ENCODE measurements at places on chromosomes 1 and 21.

GRCh38 chr1:22471078-22471477 is 19.4 kb downstream of the ZBTB40 start:
- DNase-seq = no peak

DNA sequence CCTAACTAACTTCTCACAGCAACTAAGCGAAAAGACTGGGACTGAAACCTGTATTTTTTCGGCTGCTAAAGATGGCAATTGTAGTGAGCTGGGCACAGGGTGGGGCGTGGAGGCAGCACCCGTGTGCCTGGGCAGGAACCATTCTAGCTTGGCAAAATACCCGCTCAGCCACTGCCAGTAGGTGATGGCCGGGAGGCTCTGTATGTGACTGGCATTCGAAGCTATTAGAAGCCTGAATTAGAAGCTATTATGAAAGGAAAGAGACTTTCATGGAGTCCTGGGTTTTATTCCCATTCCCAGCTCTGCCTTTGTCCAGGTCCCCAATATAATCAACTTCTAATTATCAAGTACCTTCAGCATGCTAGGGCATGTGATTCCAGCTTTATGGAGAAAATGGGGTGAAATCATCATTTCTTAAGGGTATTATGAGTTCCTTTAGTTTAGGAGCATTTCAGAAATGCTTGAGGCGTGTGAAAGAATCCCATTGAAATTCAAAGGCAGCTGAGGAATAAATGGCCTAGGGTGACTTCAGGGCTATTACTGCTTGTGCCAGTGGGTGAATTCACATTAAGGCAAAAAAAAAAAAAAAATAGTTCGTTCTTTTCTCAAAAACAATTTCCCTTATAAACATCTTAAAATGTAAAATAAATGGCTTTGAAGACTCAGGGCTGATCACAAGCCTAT is 125.6 kb downstream of the KCNN3 start:
- DNase-seq = no peak

- peak; percentile 36 for DNase-seq
These were observed 7.1 kb upstream of the TPM3 start for GRCh38 chr1:154198756-154199562.

- peak; percentile 43 for DNase-seq
These were observed 12.8 kb downstream of the PDE9A start for GRCh38 chr21:42666023-42666747.

GRCh38 chr1:77016386-77016985 is 149.2 kb downstream of the ST6GALNAC5 start:
- no peak for DNase-seq

- DNase-seq = no peak
These were observed 37.3 kb downstream of the NENF start for GRCh38 chr1:212470059-212470458.

DNA sequence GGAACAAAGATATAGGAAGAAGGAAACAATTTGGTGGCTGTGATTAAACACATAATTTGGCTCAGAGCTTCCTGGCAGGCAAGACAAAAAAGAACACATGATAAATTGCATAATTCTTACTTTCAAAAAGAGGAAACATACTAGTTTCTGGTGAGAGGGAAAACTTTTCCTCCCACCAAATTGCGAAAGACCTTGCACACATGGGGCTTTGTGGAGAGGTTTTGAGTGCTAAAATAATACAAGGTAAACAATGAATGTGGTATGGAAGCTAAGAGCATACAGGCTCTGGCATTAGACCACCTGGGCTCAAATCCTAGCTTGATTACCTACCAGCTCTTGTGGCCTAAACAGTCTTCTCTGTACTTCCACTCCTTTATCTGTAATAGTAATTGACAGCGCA is 140.2 kb upstream of the HOOK1 start:
- no peak for DNase-seq

GRCh38 chr1:88029142-88029541 is 654.9 kb upstream of the PKN2 start:
- DNase-seq = no peak

- DNase-seq = no peak
These were observed 36.6 kb upstream of the POU2F1 start for GRCh38 chr1:167184081-167184480.

DNA sequence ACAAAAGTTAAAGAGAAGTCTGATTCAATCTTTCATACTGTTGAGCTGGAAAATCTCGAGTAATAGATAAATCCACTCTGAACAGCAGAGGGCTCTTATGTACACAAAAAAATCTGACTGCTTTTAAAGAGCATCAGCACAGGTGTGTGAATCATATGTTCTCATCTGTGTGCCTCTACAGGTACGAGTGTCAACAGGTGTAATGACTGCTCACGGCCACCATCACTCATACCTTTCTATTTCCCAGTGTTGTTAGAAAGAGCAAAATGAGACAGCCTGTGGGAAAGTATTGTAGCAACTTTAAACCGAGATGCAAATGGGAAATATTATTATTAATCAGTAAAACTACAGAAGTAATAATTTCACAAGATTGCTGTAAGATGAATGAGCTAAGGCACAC is 49.0 kb upstream of the SCAF4 start:
- DNase-seq = no peak

DNA sequence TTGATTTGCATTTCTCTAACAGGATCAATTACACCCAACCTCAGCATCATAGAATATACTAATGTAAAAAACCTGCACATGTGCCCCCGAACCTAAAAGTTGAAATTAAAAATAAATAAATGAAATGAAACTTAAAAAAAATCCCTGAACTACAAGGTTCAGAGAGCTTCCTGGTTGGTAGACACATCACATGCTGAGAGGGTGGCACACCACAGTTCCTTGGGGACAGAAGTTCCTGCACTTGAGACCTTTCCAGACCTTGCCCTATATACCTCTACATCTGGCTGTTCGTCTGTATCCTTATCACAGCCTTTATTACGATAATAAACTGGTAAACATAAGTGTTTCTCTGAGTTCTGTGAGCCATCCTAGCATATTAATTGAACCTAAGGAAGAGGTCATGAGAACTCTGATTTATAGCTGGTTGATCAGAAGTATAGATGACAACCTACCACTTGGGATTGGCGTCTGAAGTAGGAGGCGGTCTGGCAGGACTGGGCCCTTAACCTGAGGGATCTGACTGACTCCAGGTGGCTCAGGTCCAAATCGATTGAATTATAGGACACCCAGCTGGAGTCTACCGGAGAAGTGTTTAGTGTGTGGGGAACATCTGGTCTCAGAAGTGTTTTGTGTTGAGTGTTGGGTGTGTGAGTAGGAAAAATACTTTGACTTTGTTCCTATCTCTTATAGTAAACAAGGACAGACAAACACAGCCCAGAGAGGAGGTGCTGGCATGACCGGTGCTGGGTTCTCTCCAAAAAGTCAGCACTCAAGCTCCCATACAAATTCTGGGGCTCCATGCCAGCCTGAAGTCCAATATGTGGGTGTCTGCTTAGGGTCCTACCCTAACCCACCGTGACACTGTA is 19.0 kb downstream of the C1orf115 start:
- no peak for DNase-seq

- DNase-seq = no peak
These were observed 135.3 kb downstream of the RUNX1 start for GRCh38 chr21:34913811-34914210.

GRCh38 chr21:42364304-42364865 is 1.9 kb downstream of the TFF1 start:
- DNase-seq = no peak

GRCh38 chr1:248818505-248819374 is 7.0 kb downstream of the SH3BP5L start:
- DNase-seq = no peak

- DNase-seq = no peak
These were observed 185.1 kb upstream of the GREM2 start for GRCh38 chr1:240797050-240797449.

DNA sequence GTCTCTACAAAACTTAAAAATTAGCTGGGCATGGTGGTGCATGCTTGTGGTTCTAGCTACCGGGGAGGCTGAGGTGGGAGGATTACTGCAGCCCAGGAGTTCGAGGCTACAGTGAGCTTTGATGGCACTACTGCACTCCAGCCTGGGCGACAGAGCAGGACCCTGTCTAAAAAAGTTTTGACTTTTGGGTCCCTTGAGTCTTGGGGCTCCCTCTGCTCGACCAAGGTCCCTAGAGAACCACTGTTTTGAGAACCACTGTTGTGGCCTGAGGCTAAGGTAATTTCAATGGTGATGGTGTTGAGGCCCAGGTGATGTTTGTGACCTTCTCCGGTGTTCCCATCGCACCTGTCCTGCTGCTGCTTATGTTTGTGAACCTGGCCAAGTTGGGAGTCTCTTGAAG is 3.1 kb upstream of the CAMTA1 start:
- DNase-seq = no peak

DNA sequence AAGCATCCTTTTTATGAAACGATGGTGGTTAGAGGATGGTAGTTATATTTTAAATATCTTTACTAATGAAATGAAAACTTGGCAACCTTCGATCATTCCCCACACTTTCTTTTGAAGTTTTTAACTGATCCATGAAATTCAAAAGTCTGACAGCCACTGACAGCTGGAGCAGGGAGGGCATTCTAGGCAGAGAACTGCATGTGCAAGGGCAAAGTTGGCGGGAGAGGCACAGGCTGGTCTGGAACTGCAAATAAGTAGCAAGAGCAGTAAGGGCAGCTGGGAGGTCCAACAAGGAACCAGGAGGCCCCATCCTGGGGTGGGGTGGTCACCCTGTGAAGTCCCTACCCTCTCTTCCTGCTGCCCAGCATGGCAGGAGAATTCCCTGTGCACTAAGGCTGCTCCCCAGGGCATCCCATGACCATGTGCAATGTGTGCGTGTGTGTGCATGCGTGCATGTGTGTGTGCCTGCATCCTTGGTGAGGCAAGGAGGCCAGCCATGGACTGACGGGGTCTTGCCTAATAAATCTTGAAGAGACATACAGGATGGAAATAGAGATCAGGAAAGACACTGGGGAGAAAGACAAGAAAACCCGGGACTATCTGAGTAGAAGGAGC is 33.1 kb upstream of the FOXO6 start:
- no peak for DNase-seq

- no peak for DNase-seq
These were observed 126.9 kb downstream of the TMEM53 start for GRCh38 chr1:44547361-44547760.

DNA sequence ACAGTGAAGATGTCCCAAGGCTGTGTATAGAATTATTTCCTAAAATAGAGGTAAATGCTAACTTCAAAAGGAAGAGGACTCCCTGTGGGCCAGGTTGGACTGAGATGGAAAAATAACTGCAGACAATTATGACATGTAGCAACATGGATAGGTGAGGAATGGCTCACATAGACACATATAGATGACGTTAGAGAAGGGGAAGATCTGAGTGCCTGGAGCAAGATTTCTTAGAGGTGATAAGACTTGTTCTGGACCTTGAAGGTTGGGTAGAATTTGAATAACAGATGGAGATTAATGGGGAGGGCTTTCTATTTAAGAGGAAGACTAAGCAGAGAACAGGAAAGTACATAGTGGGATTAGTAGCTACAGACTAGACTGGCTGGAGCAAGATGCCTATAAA is 76.9 kb downstream of the C1orf21 start:
- no peak for DNase-seq

DNA sequence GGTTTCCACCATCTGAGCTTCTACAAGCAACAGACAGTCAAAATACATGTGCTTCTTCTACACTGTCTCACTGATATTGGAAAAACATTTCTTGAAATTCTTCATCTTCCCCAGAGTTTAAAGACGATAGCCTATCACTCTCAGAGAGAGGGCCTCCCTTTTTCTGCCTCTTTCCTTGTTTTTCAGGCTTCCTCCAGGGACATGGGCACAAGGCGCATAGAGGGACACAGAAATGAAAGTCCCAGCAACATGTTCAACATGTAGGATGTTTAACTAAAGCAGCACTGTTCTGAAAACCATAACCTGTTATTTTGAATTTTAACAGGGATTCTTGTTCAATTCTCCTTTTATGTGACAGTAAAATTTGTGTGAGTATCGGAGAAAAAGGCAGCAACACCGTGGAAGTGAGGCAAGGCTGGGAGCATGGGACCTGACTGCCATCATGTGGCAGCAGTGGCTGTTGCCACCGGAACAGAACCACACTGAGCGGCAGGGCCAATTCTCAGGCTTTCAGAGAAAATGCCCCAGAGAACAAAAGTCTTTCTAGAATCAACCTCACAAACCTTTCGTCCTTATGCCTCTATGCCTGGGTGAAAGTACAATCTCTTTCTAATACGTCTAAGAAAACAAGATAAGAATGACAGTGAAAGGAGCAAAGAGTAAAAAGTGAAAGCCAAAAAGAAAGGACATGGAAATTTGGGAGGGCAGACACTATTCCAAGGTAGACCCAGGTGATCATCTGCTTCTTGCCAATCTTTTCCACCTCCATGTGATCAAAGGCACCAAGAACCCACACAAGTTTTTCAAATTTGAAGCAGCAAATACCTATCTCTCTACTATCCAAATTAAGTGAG is 54.5 kb downstream of the PCNX2 start:
- DNase-seq = no peak

DNA sequence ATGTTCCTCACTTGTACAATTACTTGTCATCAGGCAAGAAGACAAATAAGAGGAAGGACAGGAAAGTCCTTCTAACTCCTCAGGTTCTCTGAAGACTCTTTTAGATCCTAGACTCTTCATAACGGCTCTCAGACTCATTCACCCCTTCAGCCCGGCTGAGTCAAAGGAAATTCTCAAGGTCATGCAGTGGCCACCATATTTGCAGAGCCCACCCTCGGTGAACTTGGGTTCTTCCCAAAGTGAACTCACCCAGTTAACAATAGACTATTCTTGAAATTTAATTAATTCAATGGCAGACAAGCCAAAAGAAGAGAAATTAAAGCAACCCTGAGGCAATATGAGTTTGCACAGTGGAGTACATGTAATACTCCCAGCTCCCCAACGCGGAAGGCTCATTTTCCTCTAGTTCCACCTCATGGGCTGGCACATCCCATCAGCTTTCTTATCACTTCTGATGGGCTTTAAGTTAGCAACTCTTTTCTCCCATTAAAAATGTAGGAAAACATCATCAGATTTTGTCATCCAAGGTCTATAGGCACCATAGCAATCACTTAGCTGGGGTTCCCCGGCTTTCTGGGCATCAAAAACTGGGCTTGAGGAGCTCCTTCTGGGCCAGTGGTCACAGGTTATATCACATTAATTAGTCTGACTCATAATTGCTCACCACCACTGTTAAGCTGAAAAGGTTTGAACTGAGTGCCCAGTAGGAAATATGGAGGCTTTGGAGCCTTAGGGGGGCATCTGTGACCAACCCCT is 27.8 kb upstream of the TIAM1 start:
- no peak for DNase-seq

- DNase-seq = no peak
These were observed 426.8 kb downstream of the ADGRL2 start for GRCh38 chr1:82227306-82228095.

- DNase-seq = no peak
These were observed 132.5 kb downstream of the PEX14 start for GRCh38 chr1:10607228-10607627.

- no peak for DNase-seq
These were observed 405.0 kb downstream of the MATN1 start for GRCh38 chr1:30318413-30318812.

- no peak for DNase-seq
These were observed 22.6 kb downstream of the TUFT1 start for GRCh38 chr1:151562661-151563060.

GRCh38 chr1:213887842-213888241 is 99.9 kb upstream of the PROX1 start:
- no peak for DNase-seq
